ENCODE measurements at places on chromosomes 1 and 21. TPM values are rescaled to one million over a fixed set of nuclear protein-coding genes. Genes with fewer than 3 reads are reported as not detected.

- DNase-seq, result no peak
These were observed 235.9 kb downstream of the FAM72C start for GRCh38 chr1:143735764-143736461.

DNA sequence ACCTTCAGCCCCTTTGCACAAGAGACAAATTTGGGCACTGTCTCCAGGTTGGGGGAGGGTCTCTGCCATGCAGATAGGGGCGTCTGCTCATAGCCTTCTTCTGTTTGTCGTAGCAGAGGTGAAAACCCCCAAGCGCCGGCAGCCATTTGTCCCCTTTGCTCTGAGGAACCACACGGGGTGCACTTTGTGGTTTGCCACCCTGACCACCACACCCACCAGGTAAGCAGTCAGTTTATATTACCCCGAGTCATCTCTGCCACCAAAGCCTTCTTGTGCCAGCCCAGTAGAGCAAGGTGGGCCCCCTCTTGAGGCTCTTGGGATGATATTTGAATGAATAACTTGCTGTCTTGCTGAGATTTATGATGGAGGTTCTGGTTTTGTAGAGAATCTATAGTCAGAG, 111.8 kb downstream of the VPS13D start:
- DNase-seq, result no peak

DNA sequence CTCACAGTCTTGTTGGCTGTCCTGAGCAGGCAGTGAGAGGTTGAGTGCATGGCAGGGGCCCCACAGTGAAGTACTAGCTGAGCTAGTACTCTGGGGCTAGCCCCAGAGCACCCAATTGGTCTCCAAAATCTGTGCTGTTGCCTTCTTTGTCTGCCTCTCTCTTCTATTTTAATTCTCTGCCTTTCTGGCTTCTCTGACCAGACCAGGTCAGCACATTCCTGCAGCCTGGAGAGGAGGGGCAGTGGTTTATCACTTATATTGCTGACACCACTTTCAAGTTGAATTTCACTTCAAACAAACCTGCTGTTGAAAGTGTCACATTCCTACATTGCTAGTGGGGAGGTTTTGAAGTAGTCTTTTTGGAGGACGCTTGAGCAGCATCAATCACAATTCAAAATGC, 628.7 kb downstream of the PTPRU start:
- no peak for DNase-seq

- no peak for DNase-seq
These were observed 239.0 kb upstream of the PTBP2 start for GRCh38 chr1:96482616-96483015.

- no peak for DNase-seq
These were observed 16.6 kb upstream of the DISP3 start for GRCh38 chr1:11462224-11462923.

- no peak for DNase-seq
These were observed 135.4 kb downstream of the NTNG1 start for GRCh38 chr1:107276247-107276646.

- DNase-seq, result no peak
These were observed 187.2 kb upstream of the FOXD3 start for GRCh38 chr1:63135174-63135512.

DNA sequence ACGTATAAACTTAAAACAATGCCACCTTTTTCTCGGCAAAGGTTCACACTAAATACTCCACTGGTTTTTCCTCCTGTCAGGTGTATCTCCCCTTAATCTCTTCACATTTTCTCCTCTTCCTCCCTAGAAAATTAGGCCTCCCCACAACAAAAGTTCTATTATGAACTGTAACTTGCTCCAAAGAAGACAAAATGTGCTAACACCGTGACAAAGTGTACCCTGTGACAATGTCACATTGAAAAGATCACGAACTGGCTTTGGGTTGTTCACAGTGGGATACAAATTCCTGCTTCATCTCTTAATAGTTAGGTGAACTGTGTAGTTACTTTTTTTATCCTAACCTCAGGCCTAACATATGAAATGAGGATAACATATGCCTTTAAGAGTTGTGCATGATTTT, 6.0 kb downstream of the NUCKS1 start:
- DNase-seq, result no peak

DNA sequence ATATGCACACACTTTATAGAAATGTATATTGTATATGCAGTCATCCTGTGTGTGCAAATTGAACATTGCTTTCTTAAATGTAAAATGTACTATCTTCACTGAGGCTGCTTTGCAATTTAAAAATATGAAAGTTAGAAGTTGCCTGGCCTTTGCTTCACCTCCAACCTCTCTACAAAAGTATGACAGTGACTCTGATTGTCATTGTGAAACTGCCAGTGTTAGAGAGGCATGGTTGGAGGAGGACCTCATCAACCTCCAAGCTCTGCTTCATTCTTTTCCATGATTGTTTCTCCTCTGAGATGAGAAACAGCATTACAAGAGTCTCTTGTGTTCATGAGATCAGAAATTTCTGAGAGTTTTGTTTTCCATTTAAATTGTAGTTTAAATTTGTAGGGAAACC, 185.5 kb downstream of the ZC3H11B start:
- no peak for DNase-seq

DNA sequence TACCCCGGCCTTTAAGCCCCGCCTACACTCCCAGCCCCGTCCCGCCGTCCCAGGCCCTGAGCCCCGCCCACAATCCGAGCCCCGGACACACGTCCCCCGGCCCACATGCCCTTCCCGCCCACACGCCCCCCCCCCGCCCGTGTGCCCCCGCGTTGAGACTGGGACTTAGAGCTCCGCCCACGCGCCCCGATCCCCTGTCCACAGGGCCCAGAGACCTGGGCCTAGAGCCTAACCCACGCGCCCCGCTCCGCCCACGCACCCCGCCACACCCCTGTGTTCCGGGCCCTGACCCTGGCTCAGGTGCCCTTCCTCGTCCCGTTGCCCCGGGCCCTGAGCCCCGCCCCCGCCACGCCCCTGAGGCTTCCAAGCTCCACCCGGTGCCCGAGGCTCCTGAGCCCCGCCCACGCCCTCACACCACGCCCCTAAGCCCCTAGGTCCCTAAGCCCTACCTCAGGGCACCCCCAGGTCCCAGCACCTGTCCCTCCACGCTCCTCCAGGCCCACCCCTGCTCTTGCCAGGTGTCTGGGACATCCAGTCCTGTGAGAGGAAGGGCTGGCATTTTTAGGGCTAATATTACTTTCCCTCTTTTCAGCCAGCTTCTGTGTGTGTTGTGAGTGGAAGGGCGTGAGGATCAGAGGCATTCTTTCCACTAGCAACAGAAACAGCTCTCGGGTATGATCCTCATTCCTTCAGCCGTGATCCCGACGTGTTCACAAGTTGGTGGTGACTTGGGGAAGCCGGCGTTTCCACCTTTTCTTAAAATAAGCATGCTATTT, 552 bp upstream of the GPR157 start:
- peak; percentile 92 for DNase-seq

DNA sequence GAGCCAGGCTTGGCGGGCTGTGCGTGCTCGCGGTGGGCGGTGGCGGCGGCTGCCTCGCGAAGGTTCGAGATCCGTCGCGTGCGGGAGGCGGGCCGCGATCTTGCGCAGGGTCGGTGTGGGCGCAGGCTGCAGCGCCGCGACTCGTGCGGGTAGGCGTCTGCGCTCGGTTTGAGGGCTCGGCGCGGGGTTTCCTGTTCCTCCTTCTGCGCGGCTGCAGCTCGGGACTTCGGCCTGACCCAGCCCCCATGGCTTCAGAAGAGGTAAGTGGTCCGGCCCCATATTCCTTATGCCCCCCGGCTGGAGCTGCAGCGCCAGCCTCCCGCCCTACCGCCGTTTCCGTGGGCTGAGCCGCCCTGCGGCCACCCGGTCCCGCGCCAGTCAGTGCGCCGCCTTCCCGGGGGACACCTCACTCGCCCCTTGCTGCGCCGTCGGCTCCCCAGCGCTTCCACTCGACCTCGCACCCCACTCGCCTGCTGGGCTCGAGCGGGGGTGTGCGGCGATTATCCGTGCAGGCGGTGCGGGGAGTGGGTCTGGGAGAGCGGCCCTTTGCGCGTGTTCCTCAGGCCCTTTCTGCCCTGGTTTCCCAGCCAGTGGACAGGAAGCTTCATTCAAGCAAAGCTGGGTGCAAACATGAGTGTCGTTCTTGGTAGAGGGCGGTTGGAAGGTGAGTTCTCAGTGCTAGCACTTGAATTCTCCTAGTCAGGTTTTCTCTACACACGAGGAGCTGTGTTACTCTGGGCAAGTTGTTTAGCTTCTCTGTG, at the start of gene CACYBP:
Gene CACYBP, plus strand, starts transcription at position 12 of the 761 bp plus-strand sequence. Its CDS starts 234 bp downstream, at position 246.
- DNase-seq, result peak; percentile 37

DNA sequence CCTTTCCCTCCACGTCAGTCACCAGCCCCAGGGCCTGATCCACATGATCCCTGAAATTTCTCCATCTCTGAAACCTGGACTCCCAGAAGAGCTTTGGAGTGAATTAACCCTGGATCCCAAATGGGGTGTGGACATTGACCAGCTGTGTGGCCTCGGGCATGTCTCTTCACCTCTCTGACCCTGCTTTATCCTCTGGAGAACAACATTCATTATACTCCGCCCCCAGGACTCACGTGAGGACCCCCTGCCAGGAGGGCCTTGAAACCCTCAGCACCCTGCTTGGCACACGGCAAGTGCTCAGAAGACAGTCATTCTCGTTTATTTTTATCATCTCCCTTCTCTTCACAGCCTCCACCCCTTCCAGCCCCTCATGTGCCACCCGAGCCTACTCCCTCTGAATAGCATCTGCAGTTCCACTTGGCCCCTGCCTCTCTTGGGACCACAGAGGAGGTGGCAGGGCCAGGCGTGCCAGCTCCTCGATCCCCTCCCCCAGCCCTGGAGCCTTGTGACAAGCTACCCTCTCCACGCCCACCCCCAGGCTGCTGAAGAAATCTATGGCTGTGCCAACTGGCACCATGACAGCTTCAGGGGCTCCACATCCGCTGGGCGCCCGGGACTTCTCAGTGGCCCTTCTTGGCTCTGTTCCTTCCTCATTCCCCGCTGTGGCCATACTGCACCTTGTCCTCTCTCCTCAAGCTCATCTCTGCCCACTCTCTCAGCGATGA, 18.0 kb downstream of the ADGRB2 start:
- DNase-seq, result no peak

DNA sequence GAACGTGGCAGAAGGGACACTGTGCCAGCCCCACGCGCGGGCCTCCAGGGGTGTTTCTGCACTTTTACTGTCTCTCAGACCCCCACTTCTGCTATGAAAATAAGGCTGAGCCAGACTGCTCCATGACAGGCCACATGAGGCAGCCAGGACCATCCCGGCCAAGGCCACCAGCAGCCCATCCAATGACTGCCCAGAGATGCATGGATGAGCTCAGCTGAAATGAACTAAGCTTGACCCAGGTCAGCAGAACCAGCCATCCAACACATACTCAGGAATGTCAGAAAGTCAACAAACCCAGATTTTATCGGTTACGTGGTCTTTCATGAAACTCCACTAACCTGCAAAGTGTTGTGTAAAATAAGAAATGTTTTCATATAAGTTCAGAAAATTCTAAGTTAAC, 51.2 kb downstream of the CCDC185 start:
- no peak for DNase-seq

DNA sequence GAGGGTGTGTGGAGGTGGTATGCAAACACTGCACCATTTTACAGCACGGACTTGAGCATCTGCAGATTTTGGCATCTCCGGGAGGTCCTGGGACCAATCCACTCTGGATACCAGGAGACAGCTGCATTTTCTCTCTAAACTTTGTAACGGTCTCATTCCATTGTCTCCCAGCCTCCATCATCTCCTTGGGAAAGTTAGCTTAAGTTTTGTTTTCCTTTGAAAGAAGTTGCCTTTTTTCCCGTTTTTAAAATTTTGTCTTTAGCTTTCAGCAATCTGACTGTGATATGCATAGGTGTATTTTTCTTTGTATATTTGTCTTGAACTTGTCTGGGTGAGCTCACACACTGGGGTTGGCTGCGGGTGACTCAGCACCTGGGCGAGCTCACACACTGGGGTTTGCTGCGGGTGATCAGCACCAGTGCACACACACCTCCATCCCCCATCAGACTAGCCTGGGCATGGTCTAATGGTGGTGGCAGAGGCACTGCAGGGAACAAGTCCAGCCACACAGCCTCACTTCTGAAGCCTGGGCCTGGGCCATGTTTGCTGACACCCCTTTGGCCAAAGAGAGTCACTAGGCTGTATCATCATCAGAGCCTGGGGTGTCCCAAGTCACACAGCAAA, 32.1 kb upstream of the COL18A1 start:
- no peak for DNase-seq

GRCh38 chr1:175750366-175751071, 7.1 kb upstream of the TNR start:
- DNase-seq, result no peak

- DNase-seq, result no peak
These were observed 2.3 kb downstream of the LDLRAD2 start for GRCh38 chr1:21814241-21814918.

GRCh38 chr1:85445906-85446305, 19.1 kb downstream of the DDAH1 start:
- DNase-seq, result no peak

DNA sequence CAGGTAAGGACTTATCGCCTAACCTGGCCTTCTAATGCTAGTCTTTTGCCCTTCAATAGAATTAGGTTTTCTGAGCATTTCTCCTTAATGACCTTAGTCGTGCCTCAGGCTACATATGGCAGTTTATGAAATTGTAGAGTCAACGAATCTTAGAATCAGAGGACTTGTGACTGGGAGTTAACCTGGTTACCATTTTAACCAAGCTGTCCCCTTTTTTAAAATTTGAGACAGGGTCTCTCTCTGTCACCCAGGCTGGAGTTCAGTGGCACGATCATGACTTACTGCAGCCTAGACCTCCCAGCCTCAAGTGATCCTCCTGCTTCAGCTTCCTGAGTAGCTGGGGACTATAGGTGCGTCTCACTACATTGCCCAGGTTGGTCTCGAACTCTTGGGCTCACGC, 53.5 kb upstream of the DMRTB1 start:
- no peak for DNase-seq

DNA sequence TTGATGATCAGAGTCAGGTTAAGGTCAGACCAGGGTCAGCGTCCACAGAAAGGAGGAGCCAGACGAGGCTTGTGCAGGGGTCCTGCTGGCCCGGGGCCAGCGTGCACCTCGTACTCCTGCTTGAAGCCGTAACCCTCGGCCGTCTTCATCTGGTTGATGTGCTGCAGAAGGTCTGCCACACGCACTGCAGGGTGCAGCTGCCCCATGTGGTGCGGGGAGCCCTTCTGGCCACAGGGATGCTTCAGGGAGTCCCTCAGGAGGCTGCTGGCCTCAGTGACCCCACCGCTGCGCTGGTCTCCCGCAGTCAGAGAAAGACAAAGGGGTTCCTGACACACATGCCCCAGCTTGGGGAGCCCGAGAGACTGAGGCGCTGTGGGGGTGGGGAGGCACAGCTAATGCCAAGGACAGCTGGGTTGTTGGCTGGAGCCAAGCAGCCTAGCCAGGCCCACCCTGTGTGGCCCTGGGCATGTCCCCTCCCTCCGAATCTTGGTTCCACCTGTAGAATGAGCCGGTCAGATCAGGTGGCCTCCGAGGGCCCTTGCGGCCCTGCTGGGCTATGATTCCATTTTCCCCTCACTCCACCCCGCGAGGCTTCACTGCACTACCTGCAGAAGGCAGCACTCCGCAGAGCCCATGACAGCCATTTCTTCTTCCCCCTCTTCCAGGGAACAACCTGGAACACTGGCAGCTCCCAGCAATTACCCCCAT, 251.9 kb downstream of the PTPRU start:
- no peak for DNase-seq

GRCh38 chr1:81605023-81605422, 195.7 kb upstream of the ADGRL2 start:
- DNase-seq, result no peak

- peak; percentile 5 for DNase-seq
These were observed 260.0 kb upstream of the BEND5 start for GRCh38 chr1:49036700-49037099.

PRR9 gene
- total RNA-seq, result not detected

RAVER2 gene
- total RNA-seq, result 12.9 TPM

KANK4 gene
- total RNA-seq, result 21.5 TPM

LCE1F gene
- not detected for total RNA-seq

RGS1 gene
- total RNA-seq, result not detected

OVAAL gene
- not detected for total RNA-seq

PPM1J gene
- total RNA-seq, result 1.5 TPM

LORICRIN gene
- not detected for total RNA-seq
